ENCODE measurements at places on chromosomes 12 and 14.

DNA sequence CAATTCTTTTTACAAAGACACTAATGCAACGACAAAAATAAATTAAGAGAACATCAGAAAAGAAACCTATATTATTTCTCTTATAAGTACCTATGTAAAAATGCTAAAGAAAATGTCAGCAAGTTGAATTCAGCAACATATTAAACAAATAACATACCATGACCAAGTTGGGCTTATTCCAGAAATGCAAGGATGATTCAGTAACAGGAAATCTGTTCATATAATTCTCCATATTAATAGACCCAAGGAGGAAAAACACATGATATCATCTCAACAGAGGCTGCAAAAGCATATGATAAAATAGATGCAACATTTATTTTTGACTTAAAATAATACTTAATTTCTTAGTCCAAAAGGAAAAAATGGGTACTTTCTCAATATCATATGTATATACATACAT is 25.1 kb upstream of the GPHB5 start:
- DNase-seq: no peak

DNA sequence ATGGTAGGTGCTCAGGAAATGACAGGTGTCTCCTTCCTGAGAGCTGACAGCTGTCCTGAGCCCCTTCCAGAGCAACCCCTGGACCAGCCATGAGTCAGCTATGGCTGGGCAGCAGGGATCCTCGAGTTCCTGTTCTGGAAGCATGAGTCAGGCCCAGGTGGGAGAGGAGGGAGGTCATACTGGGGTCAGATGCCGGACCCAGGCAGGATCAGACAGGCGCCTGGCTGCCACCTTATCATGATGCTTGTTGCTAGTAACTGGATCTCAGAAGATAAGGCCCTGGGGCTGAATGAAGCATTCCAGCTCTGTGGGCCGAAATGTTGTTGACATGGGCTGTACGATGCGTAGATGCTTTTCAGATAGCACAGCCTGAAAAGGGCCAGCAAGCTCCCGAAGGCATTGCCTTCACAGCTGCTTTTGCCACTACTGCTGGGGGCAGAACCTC is 17.4 kb upstream of the KRT7 start:
- DNase-seq: no peak

DNA sequence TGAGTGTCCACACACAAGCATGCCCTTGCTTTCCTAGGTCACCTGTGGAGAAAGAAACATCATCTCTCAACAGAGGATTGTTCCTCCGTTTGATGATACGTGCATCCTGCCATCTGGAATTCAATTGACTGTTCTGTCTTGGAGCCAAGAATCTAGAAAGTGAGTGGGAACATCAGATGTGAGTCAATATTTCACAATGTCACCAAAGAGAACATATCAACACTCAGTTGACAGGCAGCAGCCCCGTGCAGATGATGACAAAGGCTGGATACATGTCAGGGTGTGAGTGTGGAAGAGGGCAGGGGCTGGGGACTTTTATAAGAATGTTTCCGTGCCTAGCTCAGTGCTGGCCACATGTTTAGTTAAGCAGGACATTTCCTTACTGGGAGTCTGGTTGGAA is 76.1 kb downstream of the TBC1D30 start:
- no peak for DNase-seq

GRCh38 chr14:92459950-92460421 is 53.6 kb upstream of the RIN3 start:
- DNase-seq: no peak

DNA sequence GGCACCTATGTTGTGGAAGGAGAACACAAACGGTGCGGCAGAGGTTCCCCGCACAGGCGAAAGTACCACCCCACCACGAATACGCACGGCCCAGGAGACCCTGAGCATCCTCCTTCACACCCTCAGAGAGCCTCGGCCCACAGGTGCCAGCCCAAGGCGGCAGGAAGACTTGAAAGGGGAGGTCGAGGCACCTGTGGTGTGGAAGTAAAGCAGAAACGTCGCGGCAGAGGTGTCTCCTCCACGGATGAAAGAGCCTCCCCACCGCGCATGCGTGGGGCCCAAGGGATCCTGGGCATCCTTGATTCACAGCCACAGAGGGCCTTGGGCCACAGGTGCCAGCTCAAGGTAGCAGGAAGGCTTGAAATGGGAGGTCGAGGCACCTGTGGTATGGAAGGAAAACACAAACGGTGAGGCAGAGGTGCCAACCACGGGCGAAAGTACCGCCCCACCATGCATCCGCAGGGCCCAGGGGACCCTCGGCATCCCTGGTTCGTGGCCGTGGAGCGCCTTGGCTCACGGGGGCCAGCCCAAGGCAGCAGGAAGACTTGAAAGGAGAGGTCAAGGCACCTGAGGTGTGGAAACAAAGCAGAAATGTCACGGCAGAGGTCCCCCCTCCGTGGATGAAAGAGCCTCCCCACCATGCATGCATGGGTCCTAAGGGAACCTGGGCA is 380.1 kb downstream of the ALG10 start:
- no peak for DNase-seq

Data from NCI-H1092 (cell line).